ENCODE measurements at places on chromosomes 16 and 17.

- DNase-seq = no peak
Measured at GRCh38 chr17:28970879-28971278, 19.6 kb upstream of the PHF12 start.

- DNase-seq = no peak
Measured at GRCh38 chr17:64120159-64120810, 9.7 kb downstream of the ERN1 start.

- no peak for DNase-seq
Measured at GRCh38 chr16:51968749-51969148, 578.2 kb downstream of the TOX3 start.

- no peak for DNase-seq
Measured at GRCh38 chr16:55035029-55035428, 104.4 kb downstream of the IRX5 start.

GRCh38 chr16:769934-770333 lies 9.4 kb downstream of the MSLN start:
- DNase-seq = no peak

DNA sequence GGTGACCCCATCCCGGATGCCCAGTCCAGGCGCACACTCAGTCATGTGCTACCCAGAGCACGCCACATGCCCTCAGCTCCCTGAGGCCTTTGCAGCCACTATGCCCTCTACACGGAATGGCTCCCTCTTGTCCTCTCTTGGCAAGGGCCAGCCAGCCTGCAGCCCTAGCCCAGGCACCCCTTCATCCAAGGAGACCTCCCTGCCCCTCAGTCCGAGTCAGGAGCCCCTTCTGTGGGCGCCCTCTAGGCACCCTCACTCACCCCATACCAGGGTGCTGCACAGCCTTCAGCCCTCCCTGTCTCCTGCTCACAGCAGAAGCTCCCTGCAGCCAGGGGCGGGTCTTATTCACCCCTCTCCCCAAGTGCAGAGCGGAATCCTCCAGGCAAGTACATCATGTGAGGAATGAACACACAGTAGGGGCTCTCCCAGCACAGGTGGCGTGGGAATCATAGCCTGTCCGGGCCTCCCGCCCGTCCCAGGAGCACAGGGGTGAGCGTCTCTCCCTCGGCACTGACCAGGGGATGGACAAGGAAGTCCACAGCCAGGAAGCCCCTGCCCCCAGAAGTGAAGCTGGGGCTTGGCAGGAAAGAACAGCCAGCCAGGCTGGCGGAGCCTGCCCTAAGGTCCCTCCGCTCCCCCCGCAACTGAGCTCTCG lies 186.9 kb downstream of the RBFOX3 start:
- no peak for DNase-seq

- DNase-seq = no peak
Measured at GRCh38 chr17:77142689-77143088, 1.9 kb downstream of the SEC14L1 start.

GRCh38 chr17:77214328-77214727 lies 73.6 kb downstream of the SEC14L1 start:
- no peak for DNase-seq

DNA sequence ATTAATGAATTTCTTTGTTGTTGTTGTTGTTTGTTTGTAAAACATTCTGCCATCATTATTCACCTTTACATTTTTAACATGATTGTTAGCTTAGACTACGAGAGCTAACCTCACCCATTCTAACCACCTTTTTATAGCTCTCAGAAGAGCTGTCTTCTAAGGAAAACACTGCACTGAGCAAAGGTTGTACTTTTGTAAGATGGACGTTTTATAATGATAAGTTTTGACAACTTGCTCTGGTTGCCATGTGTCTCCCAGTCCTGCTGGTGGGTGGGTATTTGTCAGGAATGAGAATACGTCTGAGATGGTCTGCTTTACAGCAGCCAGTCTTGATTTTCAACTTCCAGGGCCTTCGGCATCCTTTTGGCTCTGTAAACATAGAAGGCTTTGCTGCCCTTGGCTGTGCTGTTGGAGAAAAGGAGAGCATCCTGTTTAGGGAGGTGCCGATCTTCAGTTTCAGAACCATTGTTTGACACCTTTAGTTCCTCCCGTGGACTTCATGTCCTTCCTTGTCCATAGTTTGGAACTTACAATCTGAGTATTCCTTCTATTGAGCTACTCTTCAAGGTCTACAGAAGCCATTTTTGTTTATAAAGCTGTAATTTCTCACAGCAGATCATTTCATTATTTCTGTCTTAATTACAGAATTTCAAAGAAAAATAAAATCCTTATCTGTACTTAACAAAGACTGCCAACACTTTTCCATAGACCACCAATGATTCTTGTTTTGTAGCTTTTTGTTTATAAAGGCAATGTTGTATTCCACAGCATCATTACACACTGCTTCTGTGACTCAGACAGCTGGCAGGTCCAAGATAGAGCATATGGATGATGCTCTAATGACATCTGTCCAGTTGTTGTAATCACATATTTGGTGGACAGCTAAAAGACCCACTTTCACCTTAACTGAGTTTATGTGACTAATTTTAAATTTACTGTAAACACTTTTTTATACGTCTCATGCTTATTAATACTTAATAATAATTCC lies 270.1 kb upstream of the TBX2 start:
- no peak for DNase-seq

GRCh38 chr16:285146-286055 lies 2.4 kb downstream of the PDIA2 start:
- DNase-seq = no peak

- DNase-seq = no peak
Measured at GRCh38 chr16:51049678-51050376, 101.2 kb downstream of the SALL1 start.

GRCh38 chr17:38892083-38892482 lies 22.2 kb downstream of the LASP1 start:
- DNase-seq = no peak

- DNase-seq = no peak
Measured at GRCh38 chr17:74243013-74243755, 29.8 kb downstream of the TTYH2 start.

DNA sequence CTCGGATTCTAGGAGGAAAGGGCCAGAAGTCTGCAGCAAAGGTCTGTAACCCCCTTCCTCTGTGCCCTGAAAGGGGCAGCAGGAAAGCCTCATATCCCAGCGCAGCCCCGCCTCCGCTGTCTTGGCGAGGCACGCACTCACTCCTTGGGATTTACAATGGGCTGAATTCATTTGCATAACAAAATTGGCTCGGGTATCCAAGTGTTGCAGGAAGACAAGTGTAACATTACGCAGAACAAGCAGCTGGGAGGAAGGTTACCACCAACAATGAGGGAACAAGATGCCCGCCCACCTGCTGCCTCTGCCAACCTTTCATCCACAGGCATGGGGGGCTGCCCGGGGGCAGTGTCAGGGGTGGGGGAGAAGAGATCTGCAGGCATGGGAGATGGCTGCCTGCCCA lies 130.4 kb downstream of the MRM1 start:
- no peak for DNase-seq

- no peak for DNase-seq
Measured at GRCh38 chr16:50531901-50532300, 16.3 kb upstream of the NKD1 start.

GRCh38 chr17:18117982-18118975 lies 9.7 kb downstream of the MYO15A start:
- DNase-seq = no peak

DNA sequence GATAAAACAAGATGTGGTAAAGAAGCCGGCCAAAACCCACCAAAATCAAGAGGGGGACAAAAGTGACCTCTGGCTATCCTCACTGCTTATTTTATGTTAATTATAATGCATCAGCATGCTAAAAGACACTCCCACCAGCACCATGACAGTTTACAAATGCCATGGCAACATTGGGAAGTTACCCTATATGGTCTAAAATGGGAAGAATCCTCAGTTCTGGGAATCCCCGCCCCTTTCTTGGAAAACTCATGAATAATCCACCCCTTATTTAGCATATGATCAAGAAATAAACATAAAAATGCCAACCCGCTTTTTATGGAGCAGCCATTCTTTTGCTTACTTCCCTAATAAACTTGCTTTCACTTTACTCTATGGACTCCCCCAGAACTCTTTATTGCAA lies 25.6 kb downstream of the CMTR2 start:
- no peak for DNase-seq

DNA sequence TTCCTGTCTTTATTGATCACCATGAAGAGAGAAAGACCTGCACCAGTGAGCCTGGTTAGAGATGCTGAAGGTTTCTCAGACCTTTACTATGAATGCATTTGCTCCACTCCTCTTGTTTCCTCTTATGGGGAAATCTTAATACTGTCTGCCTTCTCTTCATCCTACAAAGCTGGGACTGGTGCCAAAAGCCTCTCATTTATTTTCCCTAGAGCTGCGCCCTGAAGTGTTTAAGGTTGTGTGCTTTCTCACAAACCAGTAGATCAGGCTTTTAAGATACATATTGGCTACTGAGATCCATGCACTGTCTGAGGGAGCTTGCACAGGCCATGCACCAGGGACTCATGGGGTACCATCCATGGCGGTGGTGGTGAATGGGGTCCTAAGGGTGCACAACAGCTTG lies 286.1 kb upstream of the PMFBP1 start:
- DNase-seq = no peak

DNA sequence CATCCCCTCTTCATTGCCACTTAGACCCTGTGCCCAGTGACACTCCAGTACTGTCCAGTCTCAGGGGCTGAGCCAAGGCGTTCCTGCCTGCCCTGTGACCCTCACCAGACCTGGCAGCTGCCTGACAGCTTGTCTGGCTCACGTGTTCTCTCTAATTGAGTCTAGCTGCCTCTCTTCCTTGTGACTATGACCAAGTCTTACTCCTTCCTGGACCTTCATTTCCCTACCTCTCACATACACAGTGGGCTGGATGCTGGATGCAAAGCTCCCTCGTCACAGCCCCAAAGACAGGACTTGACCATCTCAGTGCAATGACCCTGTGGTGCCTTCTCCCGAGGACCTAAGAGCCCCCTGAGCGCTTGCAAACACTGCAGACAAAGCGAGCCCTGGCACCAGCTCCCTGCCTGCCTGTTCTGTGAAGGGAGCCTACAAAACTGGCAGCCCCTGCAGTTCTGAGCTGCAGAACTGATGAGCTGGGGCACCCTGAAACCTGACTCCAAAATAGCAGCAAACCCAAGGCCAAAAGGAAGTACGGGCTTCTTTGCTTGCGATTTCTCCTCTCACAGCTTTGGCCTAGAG lies 1.7 kb downstream of the DEXI start:
- no peak for DNase-seq

DNA sequence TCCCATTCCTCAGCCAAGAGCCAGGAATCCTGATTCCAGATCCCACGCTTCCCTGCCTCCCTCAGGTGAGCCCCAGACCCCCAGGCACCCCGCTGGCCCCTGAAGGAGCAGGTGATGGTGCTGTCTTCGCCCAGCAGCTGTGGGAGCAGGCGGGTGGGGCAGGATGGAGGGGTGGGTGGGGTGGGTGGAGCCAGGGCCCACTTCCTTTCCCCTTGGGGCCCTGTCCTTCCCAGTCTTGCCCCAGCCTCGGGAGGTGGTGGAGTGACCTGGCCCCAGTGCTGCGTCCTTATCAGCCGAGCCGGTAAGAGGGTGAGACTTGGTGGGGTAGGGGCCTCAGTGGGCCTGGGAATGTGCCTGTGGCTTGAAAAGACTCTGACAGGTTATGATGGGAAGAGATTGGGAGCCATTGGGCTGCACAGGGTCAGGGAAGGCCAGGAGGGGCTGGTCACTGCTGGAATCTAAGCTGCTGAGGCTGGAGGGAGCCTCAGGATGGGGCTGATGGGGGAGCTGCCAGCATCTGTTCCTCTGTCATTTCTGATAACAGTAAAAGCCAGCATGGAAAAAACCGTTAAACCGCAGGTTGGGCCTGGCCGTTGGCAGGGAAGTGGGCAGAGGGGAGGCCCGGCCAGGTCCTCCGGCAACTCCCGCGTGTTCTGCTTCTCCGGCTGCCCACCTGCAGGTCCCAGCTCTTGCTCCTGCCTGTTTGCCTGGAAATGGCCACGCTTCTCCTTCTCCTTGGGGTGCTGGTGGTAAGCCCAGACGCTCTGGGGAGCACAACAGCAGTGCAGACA lies at the start of gene SPN:
Gene SPN, plus strand, starts transcription at position 232 of the 791 bp plus-strand sequence. Its CDS starts 482 bp downstream, at position 714.
- DNase-seq = no peak

GRCh38 chr16:56944954-56945839 lies 13.3 kb downstream of the HERPUD1 start:
- no peak for DNase-seq

- DNase-seq = no peak
Measured at GRCh38 chr17:43753493-43754129, 5.0 kb downstream of the SOST start.

DNA sequence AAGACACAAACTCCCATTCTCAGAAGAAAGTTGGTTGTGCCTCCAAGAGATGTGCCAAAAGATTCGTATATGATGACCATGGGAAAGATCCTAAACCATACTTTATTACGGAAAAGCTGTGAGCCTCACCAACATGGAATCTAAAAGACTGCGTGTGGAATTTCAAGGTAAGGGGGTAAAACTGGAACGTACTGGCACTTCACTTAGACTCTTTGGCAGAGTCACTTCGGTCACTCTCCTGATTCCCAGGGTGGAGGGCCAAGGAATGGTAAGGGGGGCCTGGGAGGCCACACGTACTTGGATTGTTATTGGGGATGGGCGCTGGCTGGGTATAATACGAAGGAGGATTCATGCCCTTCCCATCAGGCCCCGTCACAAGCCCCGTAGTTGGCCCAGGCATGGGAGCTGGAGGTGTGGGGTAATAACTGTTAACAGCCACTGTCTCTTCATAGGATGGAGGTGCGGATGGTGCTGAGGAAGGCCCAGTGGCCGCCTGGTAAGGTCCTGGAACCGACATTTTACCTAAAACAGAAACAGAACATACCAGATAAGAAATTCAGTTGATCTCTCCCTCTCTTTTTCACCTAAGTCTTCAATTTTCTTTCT lies 30.4 kb downstream of the LITAF start:
- no peak for DNase-seq

GRCh38 chr16:56068314-56068713 lies 123.0 kb upstream of the GNAO1 start:
- no peak for DNase-seq

GRCh38 chr17:77527836-77528505 lies 387.2 kb downstream of the SEC14L1 start:
- no peak for DNase-seq

DNA sequence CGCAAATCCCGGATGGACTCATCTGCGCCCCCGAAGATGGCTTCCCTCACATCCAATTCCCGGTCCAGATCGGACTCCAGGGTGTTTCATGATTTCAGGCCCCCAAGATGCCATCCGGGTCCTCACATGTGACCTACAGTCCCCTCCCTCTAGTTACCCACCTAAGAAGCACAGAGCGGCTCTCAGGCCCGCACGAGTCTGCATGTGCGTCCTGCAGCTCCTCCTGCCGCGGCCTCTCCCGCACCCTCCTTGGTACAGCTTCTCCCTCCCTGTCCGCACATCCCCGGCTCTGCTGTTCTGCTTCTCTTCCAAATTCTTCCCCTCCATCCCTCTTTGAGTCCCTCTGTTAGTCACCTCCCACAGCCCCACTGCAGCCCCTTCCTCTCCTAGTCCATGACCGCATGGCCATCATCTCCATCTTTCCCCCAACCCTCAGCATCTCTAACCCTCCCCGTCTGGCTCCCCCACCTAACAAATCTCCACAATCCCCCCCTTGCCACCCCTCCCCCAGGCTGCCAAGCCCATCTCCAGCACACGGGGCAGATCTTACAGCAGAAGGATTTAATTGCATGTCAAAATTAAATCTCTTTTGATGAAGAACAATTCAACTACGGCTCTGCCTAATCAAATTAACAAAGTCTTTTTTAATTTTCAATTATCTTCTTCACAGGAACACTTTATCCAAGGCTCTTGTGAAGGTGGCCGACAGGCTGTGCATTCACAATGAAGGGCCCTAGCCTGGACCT lies 231.0 kb downstream of the RBFOX3 start:
- DNase-seq = no peak

GRCh38 chr16:63876103-63876502 lies 1245.8 kb downstream of the CDH11 start:
- no peak for DNase-seq

All from activated CD4-positive, alpha-beta T cell treated with anti-CD3 and anti-CD28 coated beads, Interleukin-2, amount 50 U/mL, for 4 hours (primary cell).